Spinal cord (tissue), 10 donors: ENCODE measurements at places on chromosomes 4 and X.

DNA sequence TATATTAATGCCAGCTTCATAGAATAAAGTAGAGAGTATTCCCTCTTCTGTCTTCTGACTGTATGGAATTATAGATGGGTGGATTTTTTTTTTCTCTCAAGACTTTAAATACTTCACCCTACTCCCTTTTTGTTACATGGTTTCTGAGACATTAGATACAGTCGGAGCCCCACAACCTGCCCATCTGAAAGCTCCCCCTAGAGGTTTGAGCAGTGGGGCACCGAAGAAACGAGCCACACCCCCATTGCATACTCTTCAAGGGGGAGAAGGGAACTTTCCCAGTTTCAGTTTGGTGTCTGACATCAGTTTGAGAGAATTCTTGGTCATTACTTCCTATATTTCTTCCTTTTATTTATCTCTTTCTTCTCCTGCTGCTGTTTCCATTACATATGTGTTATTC, 437.6 kb upstream of the AGA start:
- H3K27me3 ChIP-seq: no peaks in the 10 kb centered on the region
- H3K4me3 ChIP-seq: no peak overlapping the region
- H3K27ac ChIP-seq: no peak overlapping the region
- no peaks in the 10 kb centered on the region for H3K36me3 ChIP-seq
- DNase-seq: no peak
- H3K4me1 ChIP-seq: no peaks in the 10 kb centered on the region

GRCh38 chr4:164606478-164606877, 147.5 kb upstream of the SMIM31 start:
- no peak overlapping the region for H3K4me3 ChIP-seq
- no peaks in the 10 kb centered on the region for H3K4me1 ChIP-seq
- DNase-seq: no peak

GRCh38 chrX:115949900-115950822, 220.4 kb upstream of the AGTR2 start:
- H3K4me1 ChIP-seq: peaks cover 12% of the 10 kb centered on the region
- no peak overlapping the region for H3K27ac ChIP-seq
- H3K27me3 ChIP-seq: no peaks in the 10 kb centered on the region
- H3K4me3 ChIP-seq: no peak overlapping the region
- H3K36me3 ChIP-seq: peaks cover 2% of the 10 kb centered on the region

GRCh38 chrX:19785647-19786046, 101.8 kb downstream of the SH3KBP1 start:
- H3K4me3 ChIP-seq: no peak overlapping the region
- H3K27me3 ChIP-seq: no peaks in the 10 kb centered on the region
- no peak for DNase-seq
- no peaks in the 10 kb centered on the region for H3K4me1 ChIP-seq
- no peaks in the 10 kb centered on the region for H3K36me3 ChIP-seq

- no peaks in the 10 kb centered on the region for H3K27me3 ChIP-seq
- H3K4me1 ChIP-seq: no peaks in the 10 kb centered on the region
- no peaks in the 10 kb centered on the region for H3K36me3 ChIP-seq
- H3K27ac ChIP-seq: no peak overlapping the region
- DNase-seq: no peak
Measured at GRCh38 chr4:156098805-156099204, 145.1 kb upstream of the CTSO start.

- DNase-seq: no peak
- H3K4me1 ChIP-seq: no peaks in the 10 kb centered on the region
- H3K27me3 ChIP-seq: peaks cover 2% of the 10 kb centered on the region
- no peaks in the 10 kb centered on the region for H3K36me3 ChIP-seq
Measured at GRCh38 chrX:130719413-130719812, 183.6 kb downstream of the ENOX2 start.

DNA sequence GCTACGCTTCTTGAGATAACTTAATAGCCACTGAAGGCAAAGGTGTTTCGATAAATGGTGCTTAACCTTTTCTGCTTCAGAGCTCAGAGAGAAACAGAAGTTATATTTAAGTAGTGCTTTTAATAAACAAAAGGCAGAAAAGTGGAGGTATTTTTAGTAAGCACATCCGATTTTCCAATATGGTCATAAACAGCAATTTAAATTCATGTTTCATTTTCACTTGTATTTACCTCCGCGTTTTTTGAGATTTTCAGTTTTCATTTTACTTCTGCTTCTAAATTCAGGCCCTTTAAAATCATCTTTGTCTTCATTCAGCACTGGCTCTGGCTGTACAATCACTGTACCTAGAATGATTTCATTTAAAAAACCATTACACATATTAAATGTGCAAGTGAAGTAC, 92.4 kb downstream of the ATRX start:
- no peaks in the 10 kb centered on the region for H3K36me3 ChIP-seq
- no peaks in the 10 kb centered on the region for H3K27me3 ChIP-seq
- H3K27ac ChIP-seq: no peak overlapping the region
- no peak overlapping the region for H3K4me3 ChIP-seq

DNA sequence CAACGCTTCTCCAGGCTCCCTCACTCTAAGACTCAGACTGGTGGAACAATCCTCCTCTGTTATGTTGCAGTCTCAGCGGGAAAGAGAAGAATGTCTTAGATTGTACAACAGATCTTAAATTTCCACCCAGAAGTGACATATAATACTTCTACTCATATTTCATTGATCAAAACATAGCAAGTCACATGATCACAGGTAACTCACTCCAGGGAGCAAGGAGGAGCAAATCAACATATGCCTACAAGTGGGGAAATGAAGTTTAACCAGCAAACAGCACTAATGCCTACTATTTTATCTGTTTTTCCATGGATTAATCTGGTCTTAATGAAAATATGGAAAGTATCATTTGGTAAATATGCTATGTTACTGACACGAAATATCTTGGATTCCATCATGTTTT, 819.8 kb downstream of the CCSER1 start:
- H3K27me3 ChIP-seq: no peaks in the 10 kb centered on the region
- no peak for DNase-seq
- H3K36me3 ChIP-seq: no peaks in the 10 kb centered on the region

- H3K4me1 ChIP-seq: no peaks in the 10 kb centered on the region
- no peak overlapping the region for H3K27ac ChIP-seq
- no peak for DNase-seq
- no peaks in the 10 kb centered on the region for H3K27me3 ChIP-seq
- no peak overlapping the region for H3K4me3 ChIP-seq
Measured at GRCh38 chrX:12865359-12865758, 1.5 kb upstream of the TLR7 start.

- DNase-seq: no peak
- H3K27ac ChIP-seq: no peak overlapping the region
- H3K27me3 ChIP-seq: no peaks in the 10 kb centered on the region
- no peaks in the 10 kb centered on the region for H3K36me3 ChIP-seq
- no peaks in the 10 kb centered on the region for H3K4me1 ChIP-seq
- no peak overlapping the region for H3K4me3 ChIP-seq
Measured at GRCh38 chr4:118180776-118181175, 146.5 kb downstream of the NDST3 start.

DNA sequence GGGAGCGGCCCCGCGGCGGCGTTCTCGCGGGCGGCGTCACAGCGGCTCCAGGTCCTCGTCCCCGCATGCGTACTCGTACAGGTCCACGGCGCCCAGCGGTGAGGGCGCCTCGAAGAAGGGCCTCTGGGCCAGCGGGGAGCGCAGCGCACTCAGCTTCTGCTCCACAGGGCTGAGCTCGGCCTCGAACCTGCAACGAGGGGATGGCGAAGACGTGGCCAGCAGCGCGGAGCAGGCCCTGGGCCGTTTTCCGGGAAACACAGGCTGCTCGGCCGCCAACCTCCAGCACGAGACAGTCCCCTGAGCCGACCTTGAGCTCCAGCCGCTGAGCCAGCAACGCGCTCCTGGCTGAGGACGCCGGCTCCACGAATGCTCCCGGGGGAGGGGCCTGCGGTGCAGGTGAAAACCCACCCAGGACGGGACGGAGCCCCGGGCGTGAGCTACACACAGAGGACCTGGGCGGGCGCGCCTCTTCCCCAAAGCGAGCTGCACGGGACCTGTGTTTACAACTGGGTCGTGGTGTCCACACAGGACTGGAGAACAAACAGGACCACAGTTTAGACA, 15.8 kb upstream of the GTPBP6 start:
- no peak overlapping the region for H3K27ac ChIP-seq
- H3K4me1 ChIP-seq: peaks cover 14% of the 10 kb centered on the region
- no peak for DNase-seq
- H3K27me3 ChIP-seq: peaks cover 14% of the 10 kb centered on the region

DNA sequence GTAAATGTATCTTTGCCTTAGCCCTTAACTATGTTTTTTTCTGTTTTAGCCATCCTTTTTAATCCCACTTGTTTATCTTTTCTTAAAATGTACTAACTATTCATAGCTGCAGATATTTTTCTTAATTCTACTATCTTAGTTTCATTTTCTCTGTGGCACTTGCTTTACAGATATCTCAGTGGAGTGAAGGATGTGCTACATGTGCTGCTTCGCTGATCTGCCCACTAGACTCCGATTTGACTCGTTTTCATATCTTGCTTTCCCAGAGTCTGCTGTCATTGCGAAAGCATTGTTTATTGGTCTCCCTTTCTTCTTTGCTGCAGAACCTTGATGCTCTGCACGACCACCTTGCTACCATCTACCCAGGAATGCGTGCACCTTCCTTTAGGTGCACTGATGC, 30.6 kb downstream of the GUCY1B1 start:
- no peaks in the 10 kb centered on the region for H3K4me1 ChIP-seq
- no peak overlapping the region for H3K4me3 ChIP-seq
- no peaks in the 10 kb centered on the region for H3K27me3 ChIP-seq
- no peak overlapping the region for H3K27ac ChIP-seq

GRCh38 chr4:145012841-145013240, 85.2 kb downstream of the ANAPC10 start:
- no peak for DNase-seq
- no peak overlapping the region for H3K4me3 ChIP-seq
- H3K4me1 ChIP-seq: no peaks in the 10 kb centered on the region
- no peaks in the 10 kb centered on the region for H3K27me3 ChIP-seq
- H3K36me3 ChIP-seq: no peaks in the 10 kb centered on the region
- no peak overlapping the region for H3K27ac ChIP-seq

DNA sequence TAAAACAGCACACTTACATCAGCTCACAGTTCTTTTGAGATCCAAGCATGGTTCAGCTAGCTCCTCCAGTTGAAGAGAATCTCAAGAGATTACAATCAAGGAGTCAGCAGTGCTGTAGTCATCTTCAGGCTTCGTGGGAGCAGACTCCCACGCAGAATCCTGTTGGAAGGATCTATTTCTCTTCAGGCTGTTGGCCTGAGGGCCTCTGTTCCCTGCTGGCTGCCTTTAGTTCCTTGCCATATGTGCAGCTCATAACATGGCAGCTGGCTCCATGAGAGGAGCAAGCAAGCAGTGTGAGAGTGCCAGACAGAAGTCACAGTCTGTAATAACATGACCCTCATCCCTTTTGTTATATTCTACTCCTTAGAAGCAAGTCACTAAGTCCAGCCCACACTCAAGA, 168.6 kb downstream of the COX18 start:
- no peaks in the 10 kb centered on the region for H3K36me3 ChIP-seq
- H3K4me3 ChIP-seq: no peak overlapping the region
- no peaks in the 10 kb centered on the region for H3K4me1 ChIP-seq
- H3K27me3 ChIP-seq: no peaks in the 10 kb centered on the region
- no peak for DNase-seq

- H3K4me1 ChIP-seq: no peaks in the 10 kb centered on the region
- no peaks in the 10 kb centered on the region for H3K36me3 ChIP-seq
- no peak for DNase-seq
- no peak overlapping the region for H3K4me3 ChIP-seq
- no peak overlapping the region for H3K27ac ChIP-seq
- no peaks in the 10 kb centered on the region for H3K27me3 ChIP-seq
Measured at GRCh38 chr4:155367608-155368007, 9.2 kb downstream of the MAP9 start.

- no peaks in the 10 kb centered on the region for H3K4me1 ChIP-seq
- H3K4me3 ChIP-seq: no peak overlapping the region
- DNase-seq: no peak
- H3K27ac ChIP-seq: no peak overlapping the region
Measured at GRCh38 chrX:45751156-45751555, 550.5 kb upstream of the DIPK2B start.

- H3K4me3 ChIP-seq: no peak overlapping the region
- no peaks in the 10 kb centered on the region for H3K36me3 ChIP-seq
- H3K27ac ChIP-seq: no peak overlapping the region
- no peak for DNase-seq
- no peaks in the 10 kb centered on the region for H3K4me1 ChIP-seq
Measured at GRCh38 chr4:158259955-158260575, 49.8 kb downstream of the TMEM144 start.

GRCh38 chrX:14062524-14062923, 32.8 kb upstream of the GEMIN8 start:
- no peak for DNase-seq
- no peak overlapping the region for H3K4me3 ChIP-seq
- no peak overlapping the region for H3K27ac ChIP-seq

DNA sequence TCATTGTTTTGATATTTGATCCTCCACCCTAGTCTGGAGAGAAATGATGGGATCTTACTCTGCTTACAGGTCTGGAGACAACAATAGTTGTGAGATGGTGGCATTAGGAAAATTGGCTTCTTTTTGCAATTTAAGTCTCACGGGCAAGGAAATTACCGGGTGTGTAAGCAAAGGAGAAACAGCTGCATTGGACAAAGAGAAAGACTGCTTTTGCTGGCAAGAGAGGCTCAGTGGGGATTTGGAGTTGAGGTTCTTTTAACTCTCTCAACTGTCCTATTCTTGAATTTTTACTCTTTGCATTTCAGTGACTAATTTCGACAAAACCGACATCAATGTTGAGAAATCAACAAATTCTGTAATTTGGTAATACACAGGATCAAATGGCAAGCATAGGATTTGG, 2.3 kb upstream of the SERPINA7 start:
- H3K4me1 ChIP-seq: no peaks in the 10 kb centered on the region
- H3K4me3 ChIP-seq: no peak overlapping the region
- peaks cover 4% of the 10 kb centered on the region for H3K27me3 ChIP-seq

- H3K4me1 ChIP-seq: no peaks in the 10 kb centered on the region
- DNase-seq: no peak
- H3K36me3 ChIP-seq: no peaks in the 10 kb centered on the region
- H3K27ac ChIP-seq: no peak overlapping the region
Measured at GRCh38 chrX:97380200-97380599, 496.5 kb downstream of the RPA4 start.

DNA sequence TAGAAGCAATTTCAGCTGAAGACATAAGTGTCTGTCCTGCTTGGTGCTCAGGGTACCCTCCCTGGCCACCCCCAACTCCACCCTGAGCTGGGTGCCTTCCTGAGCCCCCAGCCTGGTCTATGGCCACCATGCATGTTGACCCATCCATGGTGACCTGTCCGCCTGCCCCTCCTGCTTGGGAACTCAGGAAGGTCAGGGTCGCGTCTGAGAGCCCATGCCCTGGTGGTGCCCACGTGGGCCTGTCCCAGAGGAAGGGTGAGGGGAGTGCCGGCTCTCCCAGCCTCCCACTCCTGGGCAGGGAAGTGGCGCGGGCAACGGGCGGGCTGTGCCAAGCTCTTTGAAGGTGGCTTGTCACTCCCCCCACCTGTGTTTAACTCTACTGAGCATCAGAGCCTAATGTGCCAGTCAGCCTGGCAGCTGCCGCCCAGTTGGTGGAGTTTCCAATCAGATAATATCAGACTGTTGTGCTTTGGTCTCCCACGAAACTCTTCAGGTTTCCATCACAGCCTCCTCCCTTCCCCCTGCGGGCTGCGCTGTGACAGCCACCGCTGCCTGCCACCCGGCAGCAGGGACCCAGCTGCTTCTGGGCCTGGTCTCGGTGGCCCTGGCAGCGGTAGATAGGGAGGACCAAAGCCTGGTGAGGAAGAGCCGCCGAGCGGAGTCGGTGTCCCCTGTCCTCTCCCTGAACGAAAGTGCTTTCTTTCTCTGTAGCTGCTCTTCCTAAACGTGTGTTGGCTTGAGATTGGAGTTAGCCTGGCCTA, 4.8 kb downstream of the SH3BP2 start:
- peaks cover 92% of the 10 kb centered on the region for H3K4me1 ChIP-seq
- H3K27ac ChIP-seq: peak overlapping the region; percentile 70
- H3K36me3 ChIP-seq: peaks cover 21% of the 10 kb centered on the region
